ENCODE measurements at places on chromosomes 2 and 18. TPM values are rescaled to one million over a fixed set of nuclear protein-coding genes. Genes with fewer than 3 reads are reported as not detected.

RFTN2 gene
- total RNA-seq: not detected

TRAPPC12 gene
- total RNA-seq: 57.2 TPM

C1D gene
- 27.6 TPM for total RNA-seq

DTNA gene
- 0.14 TPM for total RNA-seq

POLE4 gene
- 126 TPM for total RNA-seq

TRAF3IP1 gene
- total RNA-seq: 12.6 TPM

HSBP1L1 gene
- 9.7 TPM for total RNA-seq

DPP10 gene
- total RNA-seq: not detected

SULT1C4 gene
- total RNA-seq: not detected

RNU2-63P gene
- not detected for total RNA-seq

KLHL41 gene
- 0.15 TPM for total RNA-seq

ANKRD30BL gene
- not detected for total RNA-seq

UGT1A3 gene
- total RNA-seq: not detected

KLHL14 gene
- total RNA-seq: not detected

ESPNL gene
- total RNA-seq: 0.18 TPM

Data from A549 treated with dexamethasone at 1 μM for 4 hours (cell line).